GM23248 (cell line): ENCODE measurements at places on chromosomes 16 and 17.

- no peak overlapping the region for H3K27ac ChIP-seq
- H3K36me3 ChIP-seq: peaks cover 6% of the 10 kb centered on the region; the same call in 1 of the 2 replicates
- peak; percentile 48 for DNase-seq
- no peaks in the 10 kb centered on the region for H3K27me3 ChIP-seq
Observed at GRCh38 chr16:68179196-68179795, 56.6 kb downstream of the ESRP2 start.

- no peaks in the 10 kb centered on the region for H3K27me3 ChIP-seq
- H3K4me3 ChIP-seq: no peak overlapping the region
- peak overlapping the region; percentile 94 for H3K27ac ChIP-seq
- peak; percentile 95 for DNase-seq
- peaks cover 57% of the 10 kb centered on the region for H3K4me1 ChIP-seq
- peaks cover 10% of the 10 kb centered on the region; the same call in 1 of the 2 replicates for H3K36me3 ChIP-seq
Observed at GRCh38 chr16:67860589-67861398, 12.1 kb upstream of the EDC4 start.

GRCh38 chr16:69087161-69087581 is 18.3 kb upstream of the HAS3 start:
- no peaks in the 10 kb centered on the region for H3K27me3 ChIP-seq
- peaks cover 14% of the 10 kb centered on the region for H3K4me1 ChIP-seq
- H3K27ac ChIP-seq: no peak overlapping the region
- DNase-seq: no peak
- no peak overlapping the region for H3K4me3 ChIP-seq
- H3K36me3 ChIP-seq: no peaks in the 10 kb centered on the region

GRCh38 chr16:22240023-22240710 is 34.1 kb downstream of the EEF2K start:
- H3K4me1 ChIP-seq: no peaks in the 10 kb centered on the region
- H3K27me3 ChIP-seq: no peaks in the 10 kb centered on the region
- no peak overlapping the region for H3K27ac ChIP-seq
- H3K4me3 ChIP-seq: no peak overlapping the region

DNA sequence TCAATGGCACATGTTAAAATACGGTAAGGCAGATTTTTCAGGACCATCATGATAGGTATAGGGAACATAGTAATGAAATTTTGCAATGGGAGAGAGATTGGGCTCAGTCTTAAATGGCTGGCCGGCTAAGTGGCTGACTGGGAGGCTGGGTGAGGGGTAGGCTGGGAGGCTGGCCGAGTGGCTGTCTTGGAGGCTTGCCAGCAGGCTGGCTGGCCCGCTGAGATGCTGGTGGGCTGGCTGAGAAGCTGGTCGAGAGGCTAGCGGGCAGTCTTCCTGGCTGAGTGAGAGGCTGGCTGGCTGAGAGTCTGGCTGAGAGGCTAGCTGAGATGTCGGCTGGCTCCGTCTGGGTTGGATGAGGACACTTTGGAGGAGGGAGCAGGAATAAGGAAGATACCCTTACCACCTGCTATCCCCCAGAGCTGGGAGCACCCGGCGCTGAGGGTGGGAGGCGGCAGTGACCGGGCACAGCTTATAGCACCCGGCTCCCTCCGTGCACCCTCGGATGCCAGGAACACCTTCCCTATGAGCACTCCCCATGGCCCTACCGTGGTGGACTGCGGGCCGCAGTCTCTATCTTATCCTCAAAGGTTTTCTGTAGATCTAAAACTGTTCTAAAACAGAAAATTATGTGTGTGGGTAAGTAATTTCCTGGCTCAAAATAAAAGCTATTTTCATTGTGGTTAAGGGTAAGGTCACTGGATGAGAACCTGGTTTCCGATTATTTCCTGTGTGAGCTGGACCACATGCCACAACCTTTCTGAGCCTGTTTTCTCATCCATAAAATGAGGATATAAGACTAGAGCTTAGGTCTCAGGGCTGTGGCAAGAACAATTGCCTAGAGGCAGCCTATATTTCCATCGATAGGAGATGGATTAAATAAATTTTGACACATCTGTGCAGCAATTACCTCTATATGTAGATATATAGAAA is 34.5 kb upstream of the TMC5 start:
- H3K4me3 ChIP-seq: no peak overlapping the region
- H3K4me1 ChIP-seq: no peaks in the 10 kb centered on the region
- H3K36me3 ChIP-seq: no peaks in the 10 kb centered on the region
